MCF 10A (cell line): ENCODE measurements at places on chromosomes 12 and 14. TPM values are rescaled to one million over a fixed set of nuclear protein-coding genes. Genes with fewer than 3 reads are reported as not detected.

Gene VRTN
- total RNA-seq = not detected in 2 replicates

Gene SYNJ2BP
- 12.6 and 20.0 TPM in 2 replicates for total RNA-seq

Gene MANSC4
- total RNA-seq = not detected in 2 replicates

Gene WIF1
- not detected in 2 replicates for total RNA-seq

DNA sequence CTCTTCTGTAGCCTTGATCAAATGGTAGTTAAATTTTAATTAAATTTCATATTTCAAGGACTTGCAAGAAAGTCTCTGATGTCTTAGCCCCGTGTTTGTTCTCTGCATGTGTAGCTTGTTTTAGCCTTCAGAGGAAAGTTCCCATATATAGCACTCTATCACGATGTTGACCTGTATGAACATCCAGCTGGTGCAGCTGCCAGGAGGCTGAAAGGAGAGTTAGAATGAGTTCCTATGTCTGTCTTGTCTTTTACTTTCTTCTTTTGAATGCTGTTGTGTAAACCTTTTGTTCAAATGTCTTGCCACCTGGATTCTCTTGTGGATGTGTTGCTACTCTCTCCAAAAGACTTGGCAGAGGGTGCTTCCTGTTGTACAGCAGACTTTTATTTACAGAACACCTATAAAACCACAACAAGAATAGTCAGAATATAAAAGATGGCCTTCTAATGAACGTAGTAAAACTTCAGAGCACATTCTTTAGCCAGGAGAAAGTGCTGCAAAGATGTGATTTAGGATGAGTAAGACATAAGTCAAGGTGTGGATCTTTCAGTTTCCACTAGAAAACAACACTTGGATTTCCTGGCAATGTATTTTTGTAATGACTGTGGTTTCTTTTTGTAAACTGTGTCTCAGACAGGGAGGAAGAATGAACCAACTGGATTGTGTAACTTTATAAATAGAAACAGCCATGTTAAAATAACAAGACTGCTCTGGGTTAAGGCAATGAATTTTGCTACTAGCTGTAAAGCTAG, 17.2 kb downstream of the NAV3 start:
- no peaks in the 10 kb centered on the region for H3K27me3 ChIP-seq
- H3K4me1 ChIP-seq = peaks cover 15% of the 10 kb centered on the region
- H3K36me3 ChIP-seq = no peaks in the 10 kb centered on the region

DNA sequence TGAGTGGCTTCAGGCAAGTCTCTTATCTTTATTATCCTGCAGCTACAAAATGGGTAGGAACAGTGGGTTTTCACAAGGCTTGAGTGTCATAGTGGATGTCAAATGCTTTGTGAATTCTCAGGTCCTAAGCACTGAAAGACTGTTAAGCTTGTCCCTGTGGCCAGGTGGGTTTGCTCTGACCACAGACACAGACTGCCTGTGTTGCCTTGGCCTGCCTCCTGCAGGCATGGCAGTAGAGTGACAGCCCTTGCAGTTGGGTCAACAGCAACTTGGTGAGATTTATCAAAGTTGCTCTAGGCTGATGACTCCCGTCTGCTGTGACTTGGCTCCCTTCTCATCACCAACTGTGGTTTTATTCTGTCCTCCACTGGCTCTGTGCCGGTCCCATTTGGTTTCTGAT, 520.0 kb upstream of the CCDC196 start:
- no peaks in the 10 kb centered on the region for H3K36me3 ChIP-seq
- H3K27ac ChIP-seq = no peak overlapping the region
- H3K4me3 ChIP-seq = no peak overlapping the region
- no peaks in the 10 kb centered on the region for H3K4me1 ChIP-seq
- DNase-seq = no peak
- H3K27me3 ChIP-seq = peaks cover 63% of the 10 kb centered on the region
